ENCODE measurements at places on chromosomes 7 and 10.
A peak's percentile ranks its signal among the peaks of the same experiment; 100 is the strongest.

DNA sequence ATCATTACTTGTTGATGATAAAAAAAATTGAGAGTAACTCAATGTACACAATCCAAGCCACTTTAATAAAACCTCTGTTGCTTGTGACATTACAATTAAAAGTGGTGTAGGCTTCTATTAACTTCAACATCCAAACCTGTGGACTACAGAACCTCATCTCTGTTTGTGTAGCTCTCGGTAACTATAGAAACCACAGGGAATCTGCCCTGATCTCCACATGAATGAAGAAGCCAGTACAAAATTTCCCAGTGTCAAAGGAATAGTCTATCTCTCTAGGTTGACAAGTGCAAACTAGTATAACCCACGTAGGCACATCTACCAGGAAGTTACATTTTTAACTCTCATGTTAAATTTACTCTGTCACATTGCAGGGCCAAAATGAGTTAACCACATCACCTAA is 204.3 kb downstream of the CHCHD3 start:
- DNase-seq: no peak

DNA sequence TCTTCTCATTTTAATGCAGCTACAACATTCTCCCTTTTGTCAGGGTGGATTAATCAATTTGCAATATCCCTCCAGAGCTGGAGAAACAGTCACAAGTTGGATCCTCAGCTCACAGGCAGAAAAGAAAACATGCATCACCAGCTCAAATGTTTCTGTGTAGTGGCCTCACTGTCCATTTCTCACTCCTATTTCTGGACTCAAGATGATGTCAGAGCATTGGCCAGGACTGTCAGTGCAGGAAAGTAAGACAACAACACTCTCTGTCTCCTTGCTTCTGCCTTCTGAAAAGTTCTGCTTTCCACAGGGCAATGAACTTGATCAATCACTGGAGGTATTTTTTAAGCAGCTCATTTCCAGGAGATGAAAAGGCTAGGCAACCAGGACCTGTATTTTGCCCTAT is 8.2 kb upstream of the SVIL start:
- no peak for DNase-seq

GRCh38 chr10:119139464-119140067 is 25.9 kb downstream of the SFXN4 start:
- no peak for DNase-seq

- peak; percentile 64 for DNase-seq
Observed at GRCh38 chr10:100506596-100507356, 12.9 kb downstream of the SEC31B start.

GRCh38 chr10:18068401-18068800 is 71.8 kb upstream of the CACNB2 start:
- no peak for DNase-seq

GRCh38 chr10:60975716-60976115 is 31.7 kb upstream of the RHOBTB1 start:
- no peak for DNase-seq

DNA sequence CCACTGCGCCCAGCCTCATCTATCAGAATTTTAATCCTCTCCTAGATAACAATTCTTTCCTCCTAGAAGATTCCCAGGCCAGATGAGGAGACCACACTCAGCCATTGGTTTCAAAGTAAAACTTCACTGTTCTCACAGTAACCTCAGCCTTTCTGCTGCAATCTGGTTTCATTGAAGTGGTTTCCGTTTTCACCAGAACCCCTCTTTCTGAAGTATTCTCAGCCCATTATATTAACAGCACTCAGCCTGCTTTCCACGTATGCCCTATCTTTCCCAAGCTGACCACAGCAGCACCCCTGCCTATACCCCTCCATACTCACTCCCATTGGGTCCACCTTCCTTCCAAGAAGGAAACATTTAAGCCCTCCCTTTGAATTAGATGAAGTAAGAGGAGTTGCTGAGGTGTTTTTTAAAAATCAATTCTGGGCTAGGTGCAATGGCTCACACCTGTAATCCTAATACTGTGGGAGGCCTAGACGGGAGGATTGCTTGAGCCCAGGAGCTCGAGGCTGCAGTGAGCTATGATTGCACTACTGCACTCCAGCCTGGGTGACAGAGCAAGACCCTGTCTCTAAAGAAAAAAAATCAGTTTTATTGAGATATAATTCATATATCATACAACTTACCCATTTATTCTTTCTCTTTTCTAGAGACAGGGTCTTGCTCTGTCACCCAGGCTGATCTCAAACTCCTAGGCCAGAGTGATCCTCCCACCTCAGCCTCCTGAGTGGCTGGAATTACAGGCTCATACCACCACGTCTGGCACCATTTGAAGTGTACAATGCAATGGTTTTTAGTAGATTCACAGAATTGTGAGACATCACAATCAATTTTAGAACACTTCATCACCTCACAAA is 11.3 kb downstream of the PLAU start:
- DNase-seq: peak; percentile 59

GRCh38 chr10:22554461-22555182 is 159.8 kb downstream of the PIP4K2A start:
- DNase-seq: no peak

DNA sequence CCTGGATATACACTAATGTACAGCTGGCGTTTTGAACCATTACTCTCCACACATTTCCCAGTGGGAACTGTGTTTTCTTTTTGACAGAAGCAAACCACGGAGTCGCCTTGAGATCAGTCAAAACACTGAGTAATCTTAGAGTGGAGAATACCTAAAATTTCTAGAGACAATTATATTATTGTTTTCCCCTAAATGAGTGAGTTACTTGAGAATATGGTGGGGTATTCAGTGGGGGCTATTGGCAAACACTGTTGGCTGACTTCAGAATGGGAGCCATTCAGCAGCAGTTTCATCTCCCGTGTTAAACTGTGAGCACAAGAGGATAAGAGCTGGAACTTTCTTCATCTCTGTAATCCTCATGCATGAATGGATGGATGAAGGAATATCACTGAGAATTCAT is 6.2 kb downstream of the IL2RA start:
- DNase-seq: no peak

- no peak for DNase-seq
Observed at GRCh38 chr7:101154693-101155102, 422 bp downstream of the AP1S1 start.

DNA sequence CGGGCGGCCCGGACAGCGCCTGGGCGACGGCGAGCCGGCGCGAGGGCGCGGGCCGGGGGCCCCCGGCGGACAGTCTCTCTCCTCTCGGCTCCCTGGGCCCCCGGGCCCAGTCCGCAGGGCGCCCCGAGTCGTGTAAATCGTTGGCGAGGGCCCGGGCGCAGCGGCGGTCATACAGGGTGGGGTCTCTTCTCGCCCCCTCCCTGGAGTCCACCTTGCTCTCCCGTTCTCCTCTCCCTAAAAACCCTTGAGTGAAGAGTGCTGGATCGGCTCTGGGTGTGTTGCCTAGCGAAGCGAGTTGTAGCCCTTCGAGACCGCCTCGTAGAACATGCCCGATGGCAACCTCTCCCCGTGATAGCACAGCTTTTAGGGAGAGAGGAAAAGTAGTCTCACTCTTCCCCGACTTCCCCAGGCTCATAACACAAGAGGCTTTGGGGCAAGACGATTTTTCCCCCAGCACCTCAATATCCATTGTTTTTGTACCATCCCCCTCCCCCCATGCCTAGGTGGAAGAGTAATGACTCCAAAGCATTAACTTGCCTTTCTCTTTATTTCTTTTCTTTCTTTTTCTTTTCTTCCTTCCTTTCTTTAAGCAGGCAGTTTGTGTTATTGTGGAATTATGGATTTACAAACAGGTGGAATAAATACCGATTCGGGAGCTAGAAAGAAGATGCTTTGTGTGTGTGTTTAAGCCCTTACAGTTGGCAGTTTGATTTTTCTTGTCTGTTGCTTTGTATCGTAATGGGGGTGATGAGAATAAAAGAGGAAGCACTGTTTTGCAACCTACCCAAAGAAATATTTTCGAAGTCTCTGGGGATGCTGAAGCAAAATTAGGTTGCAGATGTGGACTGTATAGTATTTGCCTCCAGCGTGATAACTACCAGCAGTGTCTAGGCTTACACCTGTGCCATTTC is 822 bp downstream of the SHOC2 start:
- DNase-seq: no peak

GRCh38 chr7:91239171-91239604 is 25.0 kb upstream of the FZD1 start:
- DNase-seq: no peak

GRCh38 chr10:52248697-52249306 is 65.3 kb upstream of the DKK1 start:
- no peak for DNase-seq

DNA sequence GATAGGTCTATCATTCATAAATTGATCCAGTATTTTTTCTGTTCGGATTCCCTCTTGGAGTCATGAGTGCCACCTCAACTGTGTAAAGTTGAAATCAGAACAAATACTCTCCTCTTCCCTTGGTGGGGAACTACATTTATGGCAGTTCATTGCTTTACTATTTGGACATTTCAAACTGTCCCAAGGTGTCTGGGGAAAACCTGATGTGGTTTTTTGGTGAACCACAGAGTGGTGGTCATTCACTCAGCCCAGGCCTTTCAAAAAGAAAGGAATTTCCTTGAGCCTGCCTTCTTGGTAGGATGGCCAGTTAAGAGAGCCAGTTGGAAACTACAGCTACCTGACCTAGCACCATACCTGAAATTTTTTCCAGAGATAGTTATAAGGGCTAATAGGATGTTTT is 59.0 kb downstream of the ABCB1 start:
- no peak for DNase-seq

GRCh38 chr7:92621026-92621540 is 30.9 kb upstream of the FAM133B start:
- DNase-seq: peak; percentile 91

GRCh38 chr7:11192506-11192905 is 218.8 kb downstream of the PHF14 start:
- peak; percentile 22 for DNase-seq

GRCh38 chr7:131080754-131081153 is 246.9 kb upstream of the MKLN1 start:
- DNase-seq: no peak

GRCh38 chr7:95737828-95738505 is 34.4 kb upstream of the DYNC1I1 start:
- no peak for DNase-seq

DNA sequence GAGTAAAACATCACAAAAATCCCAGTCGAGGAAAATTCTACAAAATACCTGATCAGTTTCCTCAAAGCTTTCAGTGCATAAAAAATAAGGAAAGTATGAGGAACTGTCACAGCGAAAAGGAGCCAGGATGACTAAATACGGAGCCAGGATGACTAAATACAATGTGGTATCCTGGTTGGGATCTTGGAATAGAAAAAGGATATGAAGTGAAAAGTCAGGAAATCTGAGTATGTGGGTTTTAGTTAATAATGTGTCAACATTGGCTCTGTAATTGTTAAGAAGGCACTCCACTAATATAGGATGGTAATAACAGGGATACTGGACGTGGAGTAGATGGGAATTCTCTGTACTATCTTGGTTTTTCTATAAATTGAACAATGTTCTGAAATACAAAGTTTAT is 175.5 kb downstream of the SUGCT start:
- DNase-seq: no peak

DNA sequence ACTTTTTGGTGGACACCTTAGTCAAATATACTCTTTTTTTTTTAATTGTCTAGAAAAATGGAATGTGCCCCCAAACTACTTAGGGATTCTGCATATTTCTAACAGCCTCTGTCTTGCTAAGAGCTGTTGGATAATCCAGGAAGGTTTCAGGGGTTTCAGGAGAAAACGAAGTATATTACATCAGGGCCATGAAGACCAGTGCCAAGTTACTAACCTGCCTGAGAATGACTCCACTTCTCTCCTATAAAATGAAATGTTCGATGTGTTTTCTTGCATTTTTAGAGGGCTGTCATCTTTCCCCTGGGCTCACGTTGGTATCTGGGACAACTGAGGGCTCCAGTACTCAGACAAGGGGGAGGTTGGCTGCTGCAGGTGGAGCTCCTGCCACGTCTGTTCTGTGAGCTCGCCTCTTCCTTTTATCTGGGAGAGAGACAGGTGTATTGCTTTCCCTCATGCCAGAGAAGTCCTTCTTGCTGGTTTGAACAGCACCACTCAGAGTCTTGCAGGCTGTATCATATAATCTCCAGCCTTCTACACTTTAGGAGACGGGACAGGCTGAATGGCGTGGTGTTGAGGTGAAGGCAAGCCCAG is 71.3 kb downstream of the CAMK1D start:
- DNase-seq: no peak

- no peak for DNase-seq
Observed at GRCh38 chr7:1694611-1695511, 24.8 kb downstream of the ELFN1 start.

GRCh38 chr7:96679886-96680285 is 29.8 kb downstream of the SEM1 start:
- DNase-seq: no peak

- DNase-seq: no peak
Observed at GRCh38 chr10:46052791-46053375, 6.8 kb upstream of the MSMB start.

GRCh38 chr7:116950889-116951351 is 2.4 kb upstream of the ST7 start:
- no peak for DNase-seq

- DNase-seq: peak; percentile 14
Observed at GRCh38 chr10:90847436-90847835, 10.4 kb downstream of the HTR7 start.

DNA sequence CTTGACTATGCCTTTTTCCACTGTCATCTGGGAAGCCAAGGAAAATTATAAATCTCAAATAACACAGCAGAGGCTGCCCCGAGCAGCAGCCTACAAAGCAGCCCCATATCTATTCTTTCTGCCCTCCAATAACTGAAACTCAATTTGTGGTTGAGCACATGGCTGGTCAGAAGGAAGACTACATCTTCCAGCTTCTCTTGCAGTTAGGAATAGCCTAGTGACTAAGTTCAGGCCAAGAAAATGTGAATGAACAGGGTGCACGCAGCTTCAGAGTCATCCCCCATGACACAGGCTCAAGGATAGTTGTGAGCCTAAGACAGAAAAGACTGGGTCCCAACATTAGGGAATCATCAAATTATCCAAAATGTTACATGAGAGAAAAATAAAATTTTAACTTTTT is 42.3 kb downstream of the CHCHD3 start:
- no peak for DNase-seq

DNA sequence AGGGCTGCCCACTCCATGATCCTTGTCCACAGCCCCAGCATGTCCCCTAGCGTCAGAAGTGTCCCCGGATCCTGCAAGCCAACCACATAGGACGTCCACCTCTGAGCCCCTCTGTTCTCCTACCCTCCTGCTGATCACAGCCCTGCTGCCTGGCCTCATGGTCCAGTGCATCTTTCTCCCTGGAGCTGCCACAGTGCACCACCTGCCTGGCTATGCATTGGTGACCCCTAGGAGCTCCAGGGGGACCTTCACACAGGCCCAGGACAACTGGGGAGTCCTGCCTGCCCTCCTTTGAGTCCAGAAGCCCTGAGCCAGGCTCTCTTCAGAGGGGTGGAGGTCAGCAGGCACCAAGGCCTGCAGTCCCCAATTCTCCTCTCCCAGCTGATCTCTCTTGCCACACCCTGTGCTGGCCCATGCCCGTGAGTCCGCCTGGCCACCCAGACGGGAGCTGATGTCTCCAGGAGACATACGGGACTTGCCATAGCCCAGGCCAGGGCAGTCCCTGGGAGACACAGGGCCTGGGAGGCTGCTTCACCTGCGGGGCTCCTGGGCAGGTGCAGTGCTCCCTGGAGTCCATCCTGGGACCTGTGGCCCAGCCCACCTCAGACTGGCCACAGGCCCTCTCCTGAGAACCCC is 77.4 kb upstream of the RET start:
- DNase-seq: no peak

Data from activated CD4-positive, alpha-beta T cell treated with anti-CD3 and anti-CD28 coated beads, Interleukin-2, Interleukin-4, amounts not matched to agents 100 ng/mL and 50 ng/mL, durations not matched to agents 16 hours and 8 hours (primary cell).